ENCODE measurements at places on chromosomes 11 and 22.

- no peak for DNase-seq
Measured at GRCh38 chr11:116661056-116661455, 111.7 kb downstream of the BUD13 start.

GRCh38 chr11:69486773-69487291, 5.4 kb downstream of the LINC01488 start:
- no peak for DNase-seq

- DNase-seq: no peak
Measured at GRCh38 chr11:64998690-64999431, 2.1 kb upstream of the BATF2 start.

DNA sequence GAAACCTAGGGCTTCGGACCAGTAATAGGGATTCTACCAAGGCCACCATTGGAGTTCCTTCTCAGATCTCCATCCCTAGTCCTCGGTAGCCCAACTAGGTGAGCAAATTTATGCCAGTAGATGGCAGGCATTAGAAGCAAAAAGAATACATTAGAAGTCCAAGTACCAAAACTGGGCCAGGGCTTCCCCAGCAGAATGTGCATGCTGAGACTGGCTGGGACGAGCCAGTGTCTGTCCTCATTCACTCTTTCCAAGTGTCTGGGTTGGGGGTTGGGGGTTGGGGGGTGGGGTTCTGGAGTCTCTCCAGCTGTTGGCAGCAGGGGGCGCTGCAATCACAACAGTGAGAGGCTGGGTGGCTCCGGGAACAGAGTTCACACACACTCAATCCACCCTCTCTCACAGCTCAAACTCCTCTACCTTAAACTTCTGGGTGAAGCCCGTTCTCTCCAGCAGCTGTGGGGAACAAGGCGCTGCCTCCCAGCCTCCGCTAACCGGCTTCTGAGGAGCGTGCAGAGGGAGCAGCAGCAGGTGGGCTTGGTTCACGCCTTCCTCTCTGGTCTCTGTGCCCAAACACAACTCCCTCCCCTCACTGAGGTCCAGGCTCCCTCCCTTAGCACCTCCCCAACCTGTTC, 57.5 kb downstream of the BTG4 start:
- no peak for DNase-seq

- no peak for DNase-seq
Measured at GRCh38 chr11:20007386-20007785, 152.9 kb downstream of the DBX1 start.

DNA sequence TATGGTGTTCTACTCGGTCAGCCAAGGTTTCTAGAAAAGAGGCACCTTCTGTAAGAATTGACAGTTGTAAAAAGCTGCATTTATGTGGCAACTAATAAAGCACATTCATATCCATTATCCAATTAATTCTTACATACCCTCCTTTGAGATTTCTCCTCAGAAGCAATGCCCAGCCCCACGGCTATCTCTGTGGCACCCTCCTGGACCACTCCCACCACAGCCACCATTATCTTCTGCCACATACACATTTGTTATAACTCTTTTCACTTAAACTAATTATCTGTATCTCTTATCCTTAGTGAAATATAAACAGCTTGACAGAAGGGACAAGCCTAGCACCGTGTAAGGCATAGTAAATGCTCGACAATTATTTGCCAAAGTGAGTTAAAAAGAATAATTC, 48.5 kb downstream of the PAK1 start:
- no peak for DNase-seq

- no peak for DNase-seq
Measured at GRCh38 chr22:24451162-24451561, 23.8 kb downstream of the ADORA2A start.

GRCh38 chr22:31818481-31819392, 64.9 kb downstream of the DEPDC5 start:
- no peak for DNase-seq

GRCh38 chr11:11552529-11553087, 69.2 kb downstream of the GALNT18 start:
- DNase-seq: no peak

GRCh38 chr22:17964643-17965042, 59.7 kb downstream of the MICAL3 start:
- no peak for DNase-seq
